Stimulated activated CD4-positive, alpha-beta T cell treated with anti-CD3 and anti-CD28 coated beads, Interleukin-1b, Interleukin-23, amount 100 ng/mL, for 48 hours (primary cell): ENCODE measurements at places on chromosomes 1 and 21.

GRCh38 chr1:7476402-7476801, 294.7 kb upstream of the VAMP3 start:
- DNase-seq: no peak

GRCh38 chr1:212612041-212612961, 3.7 kb downstream of the ATF3 start:
- DNase-seq: no peak

GRCh38 chr1:43885279-43885801, 48.3 kb upstream of the ARTN start:
- no peak for DNase-seq

DNA sequence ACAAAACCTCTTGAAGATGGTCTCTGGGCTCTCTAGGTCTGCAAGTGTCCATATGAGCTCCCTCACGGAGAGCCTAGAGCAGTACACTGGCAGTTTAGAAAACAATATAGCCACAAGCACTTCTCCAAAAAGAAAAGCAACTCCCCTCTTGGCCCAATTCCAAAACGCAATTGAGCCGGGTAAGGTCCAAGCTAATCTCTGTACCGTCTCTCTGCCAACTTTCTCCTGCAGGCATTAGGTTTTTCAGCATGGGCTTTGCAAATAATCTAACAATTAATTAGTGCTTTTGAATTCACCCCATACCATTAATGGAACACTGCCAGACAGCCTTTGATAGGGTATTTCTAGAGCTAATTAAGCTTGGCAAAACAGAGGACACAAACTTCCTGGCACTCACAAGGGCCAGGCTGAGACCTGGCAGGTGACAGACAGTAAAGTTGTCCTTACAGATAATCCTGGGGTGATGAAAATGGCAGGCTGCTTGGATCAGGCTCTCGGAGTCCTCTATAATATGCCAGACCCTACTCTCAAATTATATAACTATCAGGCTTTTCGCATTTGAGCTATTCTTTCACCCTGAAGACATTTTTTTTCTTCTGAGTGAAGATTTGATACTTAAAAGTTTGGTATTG, 39.8 kb downstream of the TGFBR3 start:
- no peak for DNase-seq

- no peak for DNase-seq
Observed at GRCh38 chr21:46624050-46624449, 11.4 kb upstream of the PRMT2 start.

DNA sequence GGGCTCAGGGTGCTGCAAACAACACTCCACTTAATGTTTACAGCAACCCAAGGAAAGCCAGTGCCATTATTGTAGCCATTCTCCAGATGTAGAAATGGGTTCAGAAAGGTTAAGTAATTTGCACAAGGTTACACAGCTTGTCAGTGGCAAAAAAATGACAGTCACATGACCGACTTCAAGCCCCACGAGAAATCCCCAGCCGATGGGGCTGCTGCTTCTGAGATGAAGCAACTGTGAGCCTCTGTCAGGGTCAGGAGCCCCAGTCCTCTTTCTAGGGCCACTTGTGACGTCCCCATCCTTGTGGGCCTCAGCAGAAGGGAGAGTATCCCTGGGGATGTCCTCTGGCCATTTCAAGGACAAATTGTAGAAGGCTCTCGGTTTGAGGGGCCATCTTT, 54.8 kb downstream of the EDN2 start:
- no peak for DNase-seq

- no peak for DNase-seq
Observed at GRCh38 chr1:148161053-148161901, 9.2 kb upstream of the NBPF11 start.

DNA sequence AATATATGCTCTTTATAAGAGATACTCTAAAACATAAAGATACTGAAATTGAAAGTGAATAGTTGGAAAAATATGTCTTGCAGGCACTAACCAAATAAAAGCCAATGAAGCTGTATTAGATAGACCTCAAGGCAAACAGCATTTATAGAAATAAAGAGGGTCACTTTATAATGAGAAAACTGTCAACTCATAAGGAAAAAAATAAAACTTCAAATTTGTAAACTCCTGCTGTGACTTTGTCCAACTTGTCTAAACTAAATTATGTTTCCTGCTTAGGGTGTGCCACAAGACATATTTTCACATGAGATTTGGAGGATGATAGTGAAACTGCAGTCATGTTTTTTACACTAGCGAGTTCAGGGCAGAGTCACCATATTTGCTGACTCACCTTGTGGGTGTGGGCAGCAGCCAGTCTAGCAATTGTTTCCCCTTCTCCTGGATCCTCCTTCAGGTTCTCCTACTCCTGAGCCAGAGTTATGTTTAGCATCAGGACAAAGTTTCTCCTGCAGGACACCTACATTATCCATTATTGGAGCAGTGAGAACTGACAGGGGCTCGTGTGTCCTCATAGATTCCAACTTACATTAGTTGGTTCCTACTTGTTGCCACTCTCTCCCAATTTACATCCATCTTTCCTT, 43.8 kb downstream of the CD53 start:
- DNase-seq: peak; percentile 34

GRCh38 chr1:83905315-83905907, 93.5 kb downstream of the TTLL7 start:
- DNase-seq: no peak

- DNase-seq: no peak
Observed at GRCh38 chr1:33436557-33437285, 5.8 kb upstream of the PHC2 start.

DNA sequence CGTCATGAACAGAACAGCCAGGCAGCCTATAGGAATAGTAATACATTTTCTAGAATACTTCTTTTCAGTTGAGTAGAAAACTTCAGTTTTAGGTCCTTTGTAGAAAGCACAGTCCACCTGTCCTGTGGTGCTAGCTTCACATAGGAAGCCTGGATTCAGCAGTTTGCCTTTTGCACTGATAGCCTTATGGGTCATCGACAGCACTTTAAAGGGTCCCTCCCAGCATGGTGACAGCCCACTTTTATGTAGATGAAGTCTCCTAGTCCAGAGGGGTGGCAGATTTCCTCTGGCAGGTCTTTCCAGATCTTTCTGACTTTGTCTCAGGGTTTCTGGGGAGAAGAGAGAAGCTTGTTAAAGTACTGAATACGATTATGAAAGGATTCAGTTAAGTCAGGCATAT, 161.4 kb upstream of the TNR start:
- no peak for DNase-seq

GRCh38 chr1:228852511-228853088, 117.3 kb downstream of the RHOU start:
- DNase-seq: no peak

GRCh38 chr1:147109041-147109440, 63.2 kb downstream of the PRKAB2 start:
- no peak for DNase-seq

- no peak for DNase-seq
Observed at GRCh38 chr1:63268876-63269275, 53.5 kb upstream of the FOXD3 start.
